ENCODE measurements at places on chromosomes 13 and 19.
A peak's percentile ranks its signal among the peaks of the same experiment; 100 is the strongest.

GRCh38 chr19:13091400-13092157 lies 11.1 kb downstream of the LYL1 start:
- DNase-seq = peak; percentile 92

GRCh38 chr19:2532252-2533071 lies 56.5 kb downstream of the GADD45B start:
- DNase-seq = no peak

GRCh38 chr19:49210901-49211451 lies 53.4 kb downstream of the TRPM4 start:
- DNase-seq = no peak

GRCh38 chr19:31969016-31969415 lies 376.4 kb upstream of the ZNF507 start:
- no peak for DNase-seq

- DNase-seq = no peak
Measured at GRCh38 chr13:111515635-111516034, 195.2 kb downstream of the TEX29 start.

- DNase-seq = peak; percentile 93
Measured at GRCh38 chr19:926589-927350, 935 bp downstream of the ARID3A start.

DNA sequence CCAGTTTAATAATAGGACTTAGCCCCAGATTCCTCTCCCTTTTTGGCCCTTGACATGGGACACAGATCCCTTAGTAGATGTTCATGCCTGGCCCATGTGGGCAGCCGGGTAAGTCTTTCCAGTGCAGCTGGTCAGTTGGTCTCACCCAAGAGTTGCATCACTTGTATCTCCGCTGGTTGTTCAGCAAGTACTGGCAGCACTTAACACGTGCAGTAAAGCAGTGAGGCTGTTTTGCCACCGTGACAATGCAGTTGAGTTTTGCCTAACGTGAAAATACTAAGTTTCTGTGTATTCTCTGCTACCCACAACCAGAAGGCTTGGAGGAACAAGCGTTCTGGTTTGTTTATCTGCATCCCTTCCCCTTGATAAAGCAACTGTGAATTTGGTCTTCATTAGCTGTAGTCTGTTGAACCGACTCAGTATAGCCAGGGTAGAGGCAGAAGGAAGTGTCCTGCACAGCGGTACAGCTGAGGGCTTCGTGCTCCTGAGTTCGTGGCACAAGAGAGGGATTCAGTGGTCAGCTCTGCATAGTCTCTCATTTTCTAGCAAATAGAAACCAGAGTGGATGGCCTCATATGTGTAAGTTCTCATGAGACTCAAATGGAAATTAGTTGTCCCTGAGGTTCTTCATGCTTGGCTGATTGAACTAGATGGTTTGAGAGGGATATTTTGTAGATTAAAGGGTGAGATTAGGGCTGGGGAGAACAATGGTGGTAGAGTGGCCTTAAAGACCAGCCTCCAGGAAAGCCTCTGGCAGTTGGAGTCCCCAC lies 50.3 kb downstream of the ARHGEF7 start:
- no peak for DNase-seq

DNA sequence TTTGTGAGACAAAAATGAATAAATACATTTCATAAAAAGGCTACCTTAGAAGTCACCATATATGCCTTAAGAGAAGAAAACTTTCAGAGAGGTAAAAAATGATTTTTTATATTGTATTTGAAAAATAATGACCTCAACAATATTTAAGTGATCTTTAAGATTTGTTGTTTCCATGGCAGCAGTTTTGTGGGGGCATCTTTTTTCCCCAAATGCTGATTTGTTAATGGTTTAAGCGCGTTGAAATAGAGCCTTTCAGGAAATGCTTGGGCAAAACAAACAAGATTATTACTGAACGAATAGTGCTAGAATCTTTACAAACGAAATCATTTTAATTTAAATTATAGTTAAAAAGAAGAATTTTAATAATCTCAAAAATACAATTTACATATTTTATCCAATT lies 103.1 kb upstream of the MYO16 start:
- no peak for DNase-seq
